ENCODE measurements at places on chromosomes 5 and 9. TPM values are rescaled to one million over a fixed set of nuclear protein-coding genes. Genes with fewer than 3 reads are reported as not detected.

DNA sequence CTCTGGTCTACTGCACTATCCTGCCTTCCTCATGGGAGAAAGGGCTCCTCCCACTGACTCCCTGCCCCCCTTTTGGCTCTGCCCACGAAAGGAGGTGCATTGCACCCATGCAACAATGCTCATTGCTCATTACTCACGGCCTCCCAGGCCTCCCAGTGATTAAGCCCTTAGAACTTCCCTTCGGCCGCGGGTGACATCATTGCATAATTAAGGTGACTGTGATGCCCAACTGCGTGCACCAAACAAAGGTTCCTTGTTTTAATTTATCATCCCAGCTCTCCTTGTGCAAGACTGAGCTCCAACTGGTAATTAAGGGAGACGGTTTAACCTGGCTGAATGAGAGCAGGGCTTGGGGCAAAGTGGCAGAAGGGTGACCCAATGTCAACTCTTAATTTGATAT lies 180.4 kb downstream of the GAS1 start:
- DNase-seq: no peak

DNA sequence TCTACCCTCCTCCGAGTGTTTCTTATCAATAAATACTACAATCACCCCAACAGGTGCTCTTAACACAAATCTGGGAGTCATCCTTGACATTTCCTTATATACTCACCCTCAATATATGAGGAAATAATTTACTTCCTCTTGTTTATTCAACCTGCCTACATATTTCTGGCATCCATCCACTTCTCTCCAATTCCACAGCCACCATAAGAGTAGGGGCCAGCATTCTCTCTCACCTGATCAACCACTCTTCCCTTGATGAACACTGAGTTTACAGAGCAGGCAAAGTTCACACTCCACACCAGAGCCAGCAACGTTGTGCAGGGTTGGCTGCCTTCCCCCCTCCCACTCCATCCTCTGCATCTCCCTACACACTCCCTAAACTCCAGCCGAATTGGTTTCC lies 904.3 kb upstream of the DMAC1 start:
- no peak for DNase-seq

- DNase-seq: no peak
These were observed 10.8 kb upstream of the BARX1 start for GRCh38 chr9:93965830-93966577.

GRCh38 chr5:74575741-74576538 lies 64.6 kb downstream of the ENC1 start:
- no peak for DNase-seq

DNA sequence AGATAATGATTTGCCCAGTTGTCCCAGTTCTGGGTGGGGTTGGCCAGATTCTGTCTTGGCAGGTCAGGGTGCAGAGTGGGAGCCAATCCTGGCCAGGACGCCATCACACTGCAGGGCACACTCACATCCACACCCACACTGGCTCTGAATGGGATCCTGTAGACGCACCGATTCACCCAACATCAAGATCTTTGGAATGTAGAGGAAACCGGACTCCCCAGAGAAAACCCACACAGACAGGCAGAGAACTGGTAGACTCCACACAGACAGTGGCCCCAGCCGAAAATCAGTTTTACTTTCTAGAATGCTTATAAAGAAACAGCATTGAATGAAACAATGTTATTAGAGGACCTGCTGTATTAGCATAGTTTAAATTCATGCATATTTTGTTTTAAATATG lies 343.1 kb upstream of the DAB2 start:
- no peak for DNase-seq

DNA sequence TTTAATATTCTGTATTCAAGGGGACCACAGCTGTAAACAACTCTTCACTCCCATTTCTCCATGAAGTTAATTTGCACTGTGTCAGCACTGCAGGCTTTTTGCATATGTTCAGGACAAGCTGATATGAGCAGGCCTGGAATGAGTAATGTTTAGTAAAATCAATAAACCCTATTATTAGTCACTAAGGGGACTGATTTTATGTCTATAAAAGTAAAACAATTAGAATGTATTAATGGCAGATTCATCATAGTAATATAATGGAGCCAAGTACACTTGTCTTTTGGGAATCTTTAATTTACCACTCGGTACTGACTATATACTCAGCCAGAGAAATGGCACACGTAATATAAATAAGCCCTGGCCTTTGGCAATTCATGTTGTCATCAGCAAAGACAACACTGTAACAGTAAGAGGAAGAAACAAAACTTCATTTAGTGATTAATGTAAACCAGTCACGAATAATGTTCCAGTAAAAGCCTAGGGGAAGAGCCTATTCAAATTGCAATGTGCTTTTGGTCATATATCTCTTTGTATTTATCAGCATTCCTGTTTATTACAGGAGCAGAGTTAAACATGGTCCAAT lies 111.6 kb downstream of the ZNF608 start:
- DNase-seq: no peak

DNA sequence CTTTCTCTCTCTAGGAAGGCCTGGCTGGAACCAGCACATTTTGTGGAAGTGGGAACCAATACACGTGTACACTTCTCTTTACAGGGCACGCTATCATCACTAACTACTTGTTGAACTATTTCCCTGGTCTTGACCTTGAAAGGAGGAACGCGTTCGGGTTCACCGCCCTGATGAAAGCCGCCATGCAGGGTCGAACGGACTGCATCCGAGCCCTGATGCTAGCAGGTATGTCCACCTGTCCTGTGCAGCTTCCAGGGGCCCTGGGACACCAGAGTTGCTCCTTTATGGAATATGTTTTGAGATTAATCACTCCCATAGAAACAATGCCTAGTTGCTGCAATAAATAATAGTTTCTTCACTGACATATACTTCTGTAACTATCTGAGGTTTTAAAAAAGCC lies 74.1 kb downstream of the ANKRD33B start:
- DNase-seq: no peak

GRCh38 chr5:76682387-76682786 lies 33.5 kb upstream of the F2R start:
- no peak for DNase-seq

DNA sequence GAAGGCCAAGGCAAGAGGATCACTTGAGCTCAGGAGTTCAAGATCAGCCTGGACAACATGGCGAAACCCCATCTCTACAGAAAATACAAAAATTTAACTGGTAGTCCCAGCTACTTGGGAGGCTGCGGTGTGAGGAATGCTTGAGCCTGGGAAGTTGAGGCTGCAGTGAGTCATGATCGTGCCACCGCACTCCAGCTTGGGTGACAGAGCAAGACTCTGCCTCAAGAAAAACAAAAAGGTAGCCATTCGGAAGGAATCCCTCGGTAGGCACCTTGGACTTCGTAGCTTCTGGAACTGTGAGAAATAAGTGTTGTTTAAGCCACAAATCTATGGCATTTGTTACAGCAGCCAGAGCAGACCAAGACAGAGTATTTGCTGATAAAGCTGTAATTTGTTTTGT lies 174.2 kb downstream of the DCP2 start:
- DNase-seq: no peak

DNA sequence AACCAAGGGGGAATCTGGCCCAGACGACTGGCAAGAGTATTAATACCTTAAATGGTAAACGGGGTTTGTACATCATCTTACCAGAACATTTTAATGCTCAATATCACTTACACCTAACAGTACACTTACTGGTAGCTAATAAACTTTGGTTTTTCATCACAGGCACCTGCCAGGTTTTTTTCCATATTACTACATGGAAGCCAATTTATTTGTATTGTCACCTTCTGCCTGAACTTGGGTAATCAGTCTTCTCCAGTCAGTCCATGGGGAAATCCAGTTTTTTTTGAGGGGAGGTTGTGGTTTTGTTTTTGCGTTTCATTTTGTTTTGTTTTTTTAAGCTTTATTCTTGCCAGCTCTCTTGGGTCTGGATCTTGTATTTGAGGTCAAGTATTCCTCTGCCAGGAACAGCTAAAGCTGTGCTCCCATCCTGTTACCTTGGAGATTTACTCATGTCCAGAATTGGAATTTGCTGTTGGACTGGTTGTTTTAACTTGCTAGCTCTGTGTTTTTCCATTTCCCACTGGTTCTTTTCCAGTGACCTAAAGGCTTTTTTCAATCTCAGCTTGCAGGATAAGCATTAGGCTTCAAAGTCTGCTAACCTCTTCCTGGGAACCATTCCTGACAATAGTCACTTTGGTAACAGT lies 11.1 kb upstream of the NADK2 start:
- no peak for DNase-seq

- DNase-seq: no peak
These were observed 166.4 kb downstream of the KDM4C start for GRCh38 chr9:6924149-6924548.

- no peak for DNase-seq
These were observed 78.7 kb downstream of the HSPA4 start for GRCh38 chr5:133130387-133131118.

GRCh38 chr9:133610845-133611244 lies 1.7 kb upstream of the FAM163B start:
- DNase-seq: no peak

- no peak for DNase-seq
These were observed 18.6 kb downstream of the ANXA6 start for GRCh38 chr5:151139015-151139414.

- DNase-seq: no peak
These were observed 6.0 kb downstream of the KIF2A start for GRCh38 chr5:62312036-62312435.

GRCh38 chr5:168878135-168878745 lies 299.1 kb upstream of the PANK3 start:
- DNase-seq: no peak

- no peak for DNase-seq
These were observed 38.1 kb downstream of the INSYN2B start for GRCh38 chr5:169942181-169942580.

CTXN3 gene
- 1.1 TPM for total RNA-seq

TLX3 gene
- 0.32 TPM for total RNA-seq

HBEGF gene
- total RNA-seq: 9.7 TPM

ADRA1B gene
- total RNA-seq: 0.63 TPM

IL11RA gene
- total RNA-seq: 43.9 TPM

ZBTB34 gene
- 24.7 TPM for total RNA-seq

PCDHB3 gene
- total RNA-seq: 4.6 TPM

LCN1 gene
- total RNA-seq: not detected
